ENCODE measurements at places on chromosomes 1 and 21.

GRCh38 chr21:25170681-25171080 is 436.6 kb downstream of the MRPL39 start:
- no peak for DNase-seq

- no peak for DNase-seq
Measured at GRCh38 chr1:240619357-240619756, 7.4 kb upstream of the GREM2 start.

- DNase-seq: no peak
Measured at GRCh38 chr1:41314376-41315145, 46.7 kb upstream of the FOXO6 start.

- no peak for DNase-seq
Measured at GRCh38 chr1:202134645-202135172, 9.8 kb downstream of the ARL8A start.

Data from stimulated activated CD4-positive, alpha-beta T cell treated with anti-CD3 and anti-CD28 coated beads, Interleukin-1b, Interleukin-23, amount 100 ng/mL, for 1 hour (primary cell).